Right ventricle myocardium inferior (tissue), 1 donor: ENCODE measurements at places on chromosomes 3 and 15. TPM values are rescaled to one million over a fixed set of nuclear protein-coding genes. Genes with fewer than 3 reads are reported as not detected.

The UROC1 gene
- not detected for total RNA-seq

The KIF7 gene
- total RNA-seq: 2.2 TPM

The SERINC4 gene
- total RNA-seq: 0.30 TPM

The PP2D1 gene
- not detected for total RNA-seq

The SLC9A9 gene
- total RNA-seq: 9.3 TPM

The PEX5L gene
- total RNA-seq: 0.16 TPM

The PLEKHO2 gene
- 10.4 TPM for total RNA-seq

The PPP1R14D gene
- not detected for total RNA-seq

The GPR176 gene
- total RNA-seq: 1.8 TPM

The RETNLB gene
- total RNA-seq: not detected

The RHCG gene
- total RNA-seq: not detected

The CFAP44 gene
- 2.2 TPM for total RNA-seq

The KNG1 gene
- total RNA-seq: 0.62 TPM

The PIF1 gene
- total RNA-seq: 0.73 TPM

The NUP210 gene
- 3.5 TPM for total RNA-seq

The OIP5 gene
- total RNA-seq: 0.51 TPM

The STAC gene
- total RNA-seq: 0.35 TPM

The GOLGA8S gene
- total RNA-seq: 0.30 TPM

The GOLGA8T gene
- 0.65 TPM for total RNA-seq

The GP9 gene
- not detected for total RNA-seq

The CLASP2 gene
- 69.4 TPM for total RNA-seq

The CPNE4 gene
- 41.0 TPM for total RNA-seq

The CTXND1 gene
- 1.7 TPM for total RNA-seq

The FOXL2 gene
- total RNA-seq: not detected

The SH3GL3 gene
- not detected for total RNA-seq

The BFSP2 gene
- total RNA-seq: not detected

The GOLGA8M gene
- total RNA-seq: 2.6 TPM

The GOLGA8N gene
- total RNA-seq: 10.3 TPM

The CLDN16 gene
- not detected for total RNA-seq

The TGM5 gene
- not detected for total RNA-seq

The MOBP gene
- not detected for total RNA-seq
